ENCODE measurements at places on chromosomes 16 and 17.
A peak's percentile ranks its signal among the peaks of the same experiment; 100 is the strongest.

GRCh38 chr17:22272363-22273146 is 580.2 kb downstream of the KCNJ18 start:
- DNase-seq = no peak

- DNase-seq = no peak
Measured at GRCh38 chr16:66991545-66992077, 3.2 kb downstream of the CES4A start.

DNA sequence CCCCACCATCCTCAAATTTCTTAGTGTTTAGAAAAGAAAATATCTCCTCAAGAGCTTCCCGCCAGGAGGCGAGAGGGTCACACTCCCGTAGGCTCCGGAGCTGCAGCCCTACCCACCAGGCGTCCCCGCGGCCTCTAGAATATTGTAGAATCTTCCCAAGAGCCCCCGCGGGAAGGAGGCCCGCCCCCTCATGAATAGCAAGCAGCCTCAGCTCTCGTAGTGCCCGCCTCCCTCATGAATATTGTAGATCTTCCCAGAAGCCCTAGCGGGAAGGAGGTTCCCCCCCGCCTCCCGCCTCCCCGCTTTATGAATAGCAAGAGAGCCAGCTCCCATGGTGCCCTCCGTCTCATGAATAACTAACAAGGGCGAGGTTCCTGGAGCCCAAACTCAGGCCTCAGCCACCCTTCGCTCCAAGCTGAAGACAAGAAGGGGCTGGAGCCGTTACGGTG is at the start of gene FBXO47:
FBXO47 (minus strand) TSS at position 114 of the 449 bp plus-strand sequence. CDS start 4,378 bp downstream, outside the sequence.
- DNase-seq = no peak

DNA sequence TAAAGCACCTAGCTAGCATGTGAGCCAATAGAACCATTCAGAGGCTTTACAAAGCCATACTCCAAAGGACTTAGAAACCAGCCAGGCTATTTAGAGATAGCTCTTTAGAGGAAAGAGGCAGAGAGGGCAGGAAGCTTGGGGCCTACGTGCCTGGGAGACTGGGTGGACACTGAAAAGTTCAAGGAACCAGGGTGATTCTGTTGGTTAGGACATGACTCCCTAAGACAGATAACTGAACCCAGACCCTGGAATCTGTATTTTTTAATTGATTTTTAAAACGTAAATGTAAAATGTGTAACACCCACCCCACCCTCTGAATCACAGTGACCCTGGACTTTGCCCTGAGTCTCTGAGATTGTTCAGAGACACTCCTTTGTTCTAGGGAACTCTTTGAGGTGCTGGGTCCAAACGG is 16.1 kb upstream of the GNA13 start:
- no peak for DNase-seq

- DNase-seq = no peak
Measured at GRCh38 chr17:6218333-6218732, 148.2 kb downstream of the WSCD1 start.

- DNase-seq = peak; percentile 79
Measured at GRCh38 chr16:54193665-54194333, 92.8 kb downstream of the IRX3 start.

DNA sequence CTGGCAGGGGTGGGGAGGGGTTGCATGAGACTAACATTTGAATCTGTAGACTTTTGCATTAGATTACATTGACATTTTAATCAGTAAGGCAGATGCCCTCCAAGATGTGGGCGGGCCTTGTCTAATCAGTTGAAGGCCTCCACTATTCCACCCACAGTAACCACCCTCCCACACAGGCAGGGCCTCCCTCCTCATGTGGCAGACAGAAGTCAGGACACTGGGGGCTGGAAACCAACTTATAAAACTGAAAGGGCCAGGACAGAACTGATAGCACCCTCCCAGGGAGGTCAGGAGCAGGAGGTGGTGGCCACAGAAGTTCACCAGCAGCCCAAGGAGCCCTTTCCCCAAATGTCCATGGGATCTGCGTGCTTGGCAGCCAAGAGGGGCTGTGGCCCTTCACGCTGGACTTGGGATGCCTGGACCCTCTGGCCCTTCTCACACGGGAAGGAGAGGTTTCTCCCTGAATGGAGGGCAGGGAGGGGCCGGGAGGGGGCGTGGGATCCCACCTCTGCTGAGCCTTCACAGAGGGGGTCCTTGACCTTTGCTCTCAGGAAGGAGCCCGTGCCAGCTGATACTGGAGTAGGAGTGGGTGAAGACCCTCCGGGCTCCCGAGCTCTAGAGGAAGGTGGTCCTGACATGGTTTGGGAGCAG is 4.6 kb downstream of the PYCR1 start:
- no peak for DNase-seq

GRCh38 chr17:63032142-63032541 is 66.1 kb downstream of the TANC2 start:
- DNase-seq = no peak

- peak; percentile 1 for DNase-seq
Measured at GRCh38 chr17:13114601-13115031, 96.8 kb upstream of the ELAC2 start.

DNA sequence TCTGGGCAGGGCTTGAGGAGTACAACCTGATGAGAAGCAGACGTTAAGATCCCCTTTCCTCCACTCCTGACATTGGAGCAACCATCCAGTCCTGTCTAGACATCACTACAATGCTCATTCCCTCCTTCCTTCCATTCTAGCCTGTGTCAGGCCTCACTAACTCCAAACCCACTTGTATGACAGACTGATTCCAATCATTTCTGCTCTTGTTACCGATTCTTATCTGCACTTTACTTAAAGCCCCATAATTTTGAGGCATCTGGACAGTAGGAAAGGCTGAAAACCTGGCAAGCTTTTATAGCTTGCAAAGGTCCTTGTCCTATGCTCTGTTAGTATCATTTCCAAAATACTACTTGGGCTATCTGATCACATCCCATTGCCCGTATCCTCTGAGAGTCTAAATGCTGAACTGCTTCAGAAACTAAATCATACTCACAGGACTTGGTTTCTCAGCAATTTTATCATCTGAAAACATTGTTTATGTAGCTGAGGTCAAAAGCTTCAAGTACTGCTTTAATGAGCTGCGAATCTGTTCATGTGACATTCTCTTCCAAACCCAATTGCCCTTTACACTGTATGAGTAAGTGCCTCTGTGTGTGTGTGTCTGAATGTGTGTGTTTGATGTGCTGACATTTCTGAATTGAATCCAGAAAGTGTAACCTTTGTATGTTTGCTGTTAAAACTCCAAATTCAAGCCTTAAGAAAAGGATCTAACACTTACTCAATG is 57.2 kb upstream of the CACNG3 start:
- no peak for DNase-seq

DNA sequence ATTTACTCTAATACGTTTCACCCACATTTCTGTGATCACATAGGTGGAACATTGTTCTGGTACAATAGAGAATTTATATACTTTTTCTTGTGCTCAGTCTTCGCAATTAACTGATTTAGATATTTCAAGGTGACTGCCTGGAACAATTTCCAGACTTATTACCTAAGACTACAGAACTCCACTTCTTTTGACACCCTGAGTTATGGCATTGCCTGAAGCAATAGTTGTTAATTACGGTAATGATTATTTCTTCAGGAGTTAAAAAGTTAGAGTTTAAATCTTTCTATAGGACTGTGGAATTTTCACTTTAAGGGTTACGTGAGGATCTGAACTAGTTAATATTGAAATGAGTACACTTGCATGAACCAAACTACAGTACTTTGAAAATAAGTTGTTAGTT is 74.8 kb downstream of the MAP2K6 start:
- DNase-seq = no peak

DNA sequence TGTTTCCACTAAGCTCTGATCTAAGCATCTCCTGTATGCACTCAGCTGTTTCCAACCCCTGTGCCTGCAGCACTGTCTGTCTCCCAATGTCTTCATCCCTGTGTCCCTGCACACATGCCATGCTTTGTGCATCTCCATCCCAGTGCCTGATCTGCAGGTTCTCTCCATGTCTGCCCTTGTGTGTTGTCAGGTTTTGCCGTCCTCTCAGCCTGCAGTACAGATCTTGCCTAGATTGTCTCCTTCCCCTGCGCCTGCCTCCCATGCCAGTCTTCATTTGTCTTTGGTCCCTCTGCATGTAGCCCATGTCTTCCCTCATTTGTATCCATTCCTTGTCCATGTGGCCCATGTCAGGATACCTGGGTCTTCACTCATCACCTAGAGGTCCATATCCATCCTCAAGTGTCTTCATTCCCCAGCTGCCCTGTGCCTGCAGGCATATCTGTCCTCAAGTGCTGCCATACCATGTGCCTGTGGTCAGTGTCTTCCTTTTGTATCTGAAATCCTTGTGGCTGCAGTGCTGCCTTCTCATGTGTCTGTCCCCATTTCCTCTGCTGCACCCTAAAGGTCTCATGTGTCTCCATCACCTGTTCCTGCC is 71.5 kb downstream of the TNFRSF13B start:
- no peak for DNase-seq

GRCh38 chr16:85166281-85166680 is 54.0 kb upstream of the CIBAR2 start:
- no peak for DNase-seq

GRCh38 chr17:69282002-69282401 is 44.9 kb downstream of the ABCA5 start:
- no peak for DNase-seq

- no peak for DNase-seq
Measured at GRCh38 chr16:77944631-77945030, 77.7 kb upstream of the CLEC3A start.

DNA sequence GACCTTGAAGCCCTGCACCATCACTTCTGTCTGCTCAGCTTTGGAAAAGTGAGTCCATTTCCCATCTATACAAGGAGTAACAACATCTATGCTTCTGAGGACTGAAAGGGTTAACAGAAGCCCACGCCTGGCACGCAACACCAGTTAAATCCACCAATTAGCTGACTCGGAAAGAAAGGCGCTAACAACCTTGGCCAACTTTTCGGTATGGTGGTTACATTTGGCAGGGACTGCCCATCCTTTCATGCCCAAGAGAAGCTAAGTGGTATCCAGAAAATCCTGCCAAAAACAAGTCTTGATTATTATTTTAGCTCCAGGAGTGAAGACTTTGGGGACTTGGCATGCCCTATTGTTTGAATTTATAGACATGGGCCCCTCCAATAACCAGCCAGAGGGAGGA is 202.3 kb upstream of the RPL38 start:
- no peak for DNase-seq

- DNase-seq = peak; percentile 44
Measured at GRCh38 chr17:78013683-78014467, 55.4 kb downstream of the TNRC6C start.

GRCh38 chr17:82937411-82938371 is 97.9 kb upstream of the ZNF750 start:
- no peak for DNase-seq

GRCh38 chr17:81681672-81682071 is 1.9 kb downstream of the ARL16 start:
- DNase-seq = peak; percentile 96

- DNase-seq = no peak
Measured at GRCh38 chr16:48155926-48156789, at the start of gene ABCC12. Gene ABCC12, minus strand, starts transcription at chr16:48155993. Its CDS starts 9,569 bp downstream, at chr16:48146424.

DNA sequence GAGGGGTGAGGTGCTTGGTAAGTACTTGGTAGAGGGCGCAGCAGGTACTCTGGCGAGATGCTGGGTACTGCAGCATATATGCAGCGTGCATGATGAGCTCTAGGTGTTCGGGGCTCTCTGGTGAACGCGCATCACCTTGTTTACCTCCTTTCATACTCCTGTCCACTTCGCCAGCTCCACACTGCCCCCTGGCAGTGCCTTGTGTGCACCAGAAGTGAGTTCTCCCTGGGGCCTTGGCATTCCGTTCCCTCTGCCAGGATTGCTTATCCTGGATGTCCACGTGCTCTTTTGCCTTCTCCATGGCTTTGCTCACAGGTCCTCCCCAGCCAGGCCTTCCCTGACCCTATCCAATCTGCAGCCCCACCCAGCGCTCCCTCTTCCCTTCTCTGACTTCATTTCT is 154.2 kb downstream of the MRM1 start:
- DNase-seq = peak; percentile 39

DNA sequence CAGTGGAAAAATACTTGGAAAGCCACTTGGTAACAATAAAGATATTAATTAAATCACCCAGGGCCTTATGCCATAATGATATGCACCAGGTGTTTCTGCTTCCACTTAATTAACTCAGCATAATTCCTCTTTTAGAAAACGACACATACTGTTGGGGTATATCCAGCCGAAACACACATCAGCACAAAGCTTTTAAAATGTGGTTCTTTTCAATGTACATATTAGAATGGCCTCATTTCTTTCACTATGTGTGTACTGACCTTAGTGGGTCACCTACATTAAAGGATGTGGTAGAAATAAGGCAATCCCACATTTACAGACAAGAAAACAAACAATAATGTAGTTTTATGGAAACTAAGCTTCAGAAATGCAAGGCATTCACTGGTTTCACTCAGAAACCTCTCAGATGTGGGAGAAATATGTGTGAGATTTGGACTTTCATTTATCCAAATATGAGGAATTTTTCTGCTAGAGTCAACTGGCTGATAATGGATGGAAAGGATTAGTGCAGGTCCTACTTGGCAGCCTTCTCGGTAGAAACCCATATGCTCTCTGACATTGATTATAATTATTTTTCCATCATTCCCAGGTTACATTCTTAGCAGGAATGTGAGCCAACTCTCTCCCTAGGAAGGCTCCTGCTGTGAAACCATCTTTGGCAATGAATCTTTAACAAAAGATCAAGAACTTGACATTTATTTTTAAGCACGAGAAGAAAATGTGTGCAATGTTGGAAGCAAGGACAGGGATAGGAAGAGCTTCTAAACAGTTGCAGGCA is 66.7 kb upstream of the DHX40 start:
- DNase-seq = no peak

- DNase-seq = no peak
Measured at GRCh38 chr17:55040611-55041010, 72.0 kb downstream of the STXBP4 start.

GRCh38 chr17:68101987-68102314 is 66.4 kb downstream of the KPNA2 start:
- DNase-seq = no peak

- no peak for DNase-seq
Measured at GRCh38 chr16:2096853-2097595, 38.7 kb downstream of the PKD1 start.

- DNase-seq = no peak
Measured at GRCh38 chr16:55642611-55643010, 13.2 kb upstream of the SLC6A2 start.

DNA sequence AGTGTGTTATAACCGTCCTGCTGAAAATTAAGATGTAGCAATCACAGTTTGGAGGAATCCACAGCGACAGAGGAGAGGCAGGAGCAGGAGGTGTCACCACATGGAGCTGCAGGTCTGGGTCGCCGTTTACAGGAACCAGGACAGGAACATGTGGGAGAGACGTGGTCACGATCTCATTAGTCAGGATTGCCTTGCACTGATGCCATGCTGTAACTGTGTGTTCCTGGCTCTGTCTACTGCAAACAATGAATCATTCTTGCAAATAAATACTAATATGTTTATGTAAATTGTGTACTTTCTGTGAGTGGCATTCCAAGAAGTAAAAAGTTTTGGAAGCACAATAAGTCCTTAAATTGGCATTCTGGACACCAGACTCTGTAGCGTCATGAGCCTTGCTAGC is 271.8 kb downstream of the CPPED1 start:
- DNase-seq = no peak

GRCh38 chr16:56300891-56301850 is 109.9 kb downstream of the GNAO1 start:
- DNase-seq = no peak

All from NCI-H345 (cell line).